Activated naive CD8-positive, alpha-beta T cell treated with anti-CD3 and anti-CD28 coated beads, Interleukin-2, amount 50 U/mL, for 24 hours (primary cell): ENCODE measurements at places on chromosomes 3 and 15.

- no peak for DNase-seq
These were observed 60.5 kb upstream of the KY start for GRCh38 chr3:134711284-134711683.

GRCh38 chr3:170868577-170869238 lies 1.3 kb downstream of the RPL22L1 start:
- peak; percentile 20 for DNase-seq

DNA sequence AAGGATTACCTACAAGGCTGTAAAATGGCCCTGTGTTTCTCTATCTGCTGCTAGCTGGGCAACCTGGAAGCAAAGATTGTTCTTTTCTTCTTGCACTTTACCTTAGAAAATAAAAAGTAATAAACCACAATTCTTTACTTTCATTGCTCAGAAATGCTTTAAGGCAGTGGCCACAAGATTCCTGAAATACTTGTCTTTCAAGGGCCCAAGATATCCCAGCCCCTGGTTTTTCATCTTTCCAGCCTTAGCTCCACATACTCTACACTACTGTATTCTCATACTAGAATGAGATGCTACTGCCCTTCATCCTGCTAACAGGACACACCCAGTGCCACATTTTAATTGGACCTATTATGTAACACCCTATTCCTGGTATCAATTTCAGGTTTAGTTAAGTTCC lies 78.9 kb downstream of the GTF2E1 start:
- DNase-seq, result no peak

- DNase-seq, result no peak
These were observed 1.1 kb upstream of the WWTR1 start for GRCh38 chr3:149658744-149659497.

DNA sequence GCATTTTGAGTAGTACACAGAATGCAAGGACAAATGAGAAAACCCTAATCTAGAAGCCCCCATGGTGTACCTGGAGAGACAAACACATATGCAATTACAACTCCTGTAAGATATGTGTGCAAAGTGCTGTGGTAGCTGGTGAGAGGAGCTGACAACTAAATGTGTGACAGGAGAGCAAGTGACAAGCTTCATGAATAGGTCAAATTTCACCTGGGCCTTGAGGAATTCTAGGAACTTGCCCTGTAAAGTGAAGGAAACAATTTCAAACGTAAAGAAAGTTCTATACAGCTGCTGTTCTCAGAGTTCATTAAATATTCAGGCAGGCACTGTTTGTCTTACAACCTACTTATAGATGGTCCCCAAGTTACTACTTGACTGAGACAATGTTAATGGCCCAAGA lies 437.0 kb downstream of the TUSC7 start:
- DNase-seq, result no peak

- no peak for DNase-seq
These were observed 22.8 kb downstream of the EHD4 start for GRCh38 chr15:41949401-41950126.

GRCh38 chr15:36501063-36501678 lies 78.3 kb upstream of the CDIN1 start:
- no peak for DNase-seq

DNA sequence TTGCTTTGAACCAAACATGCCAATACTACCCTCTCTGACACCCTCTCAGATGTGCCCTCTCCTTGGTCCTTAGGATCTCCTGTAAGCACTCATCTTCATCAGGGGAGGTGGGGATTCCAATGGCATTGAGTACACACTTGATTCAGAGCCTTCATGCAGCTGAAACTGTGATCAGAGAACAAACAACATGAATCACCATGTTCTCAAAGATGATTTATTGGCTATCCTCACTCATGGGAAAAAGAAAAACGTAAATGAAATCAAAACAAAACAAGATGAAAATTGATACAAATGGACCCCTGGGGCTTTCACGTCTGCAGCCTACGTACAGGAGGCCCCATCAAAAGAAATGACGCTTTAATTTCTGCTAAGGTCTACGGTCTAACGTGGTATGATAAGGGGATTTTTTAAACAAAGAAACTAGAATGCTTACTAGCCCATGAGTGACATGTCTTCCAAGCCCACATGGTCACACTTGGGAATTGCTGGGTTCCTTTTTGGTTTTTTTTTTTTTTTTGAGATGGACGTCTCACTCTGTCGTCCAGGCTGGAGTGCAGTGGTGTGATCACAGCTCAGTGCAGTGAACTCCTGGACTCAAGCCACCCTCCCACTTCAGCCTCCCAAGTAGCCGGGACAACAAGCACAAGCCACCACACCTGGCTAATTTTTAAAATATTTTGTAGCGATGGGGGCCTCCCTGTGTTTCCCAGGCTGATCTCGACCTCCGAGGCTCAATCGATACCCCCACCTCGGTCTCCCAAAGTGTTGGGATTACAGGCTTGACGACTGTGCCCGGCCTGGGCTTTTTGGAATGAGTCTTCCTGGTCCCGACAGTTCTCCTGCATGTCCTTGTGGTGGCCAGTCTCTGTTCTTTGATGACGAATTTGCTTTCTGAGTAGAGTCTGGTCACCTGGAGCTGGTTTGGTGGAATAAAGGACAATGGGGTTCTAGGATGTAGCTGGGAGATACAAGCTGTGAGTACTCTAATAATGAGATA lies 202.6 kb downstream of the XXYLT1 start:
- DNase-seq, result no peak

DNA sequence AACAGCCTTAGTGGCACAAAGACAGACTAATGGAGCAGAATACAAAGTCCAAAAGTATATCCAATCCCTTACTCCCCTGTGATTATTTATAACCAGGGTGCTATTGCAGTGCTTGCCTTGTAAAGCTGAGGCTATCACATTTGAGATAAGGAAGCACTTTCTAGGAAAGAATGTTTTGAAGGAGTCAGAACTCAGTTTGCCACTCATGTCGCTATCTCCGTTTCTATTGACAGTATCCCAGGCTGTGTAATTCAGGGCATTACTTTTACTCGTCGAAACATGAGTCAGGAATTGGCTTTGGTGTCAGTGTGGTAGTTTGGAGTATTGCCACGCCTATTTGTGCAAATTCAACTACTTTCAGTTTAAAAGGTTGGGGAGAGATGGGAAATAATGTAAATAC lies 78.4 kb downstream of the FBXL2 start:
- DNase-seq, result no peak

- DNase-seq, result peak; percentile 28
These were observed 2.6 kb downstream of the ISLR2 start for GRCh38 chr15:74132681-74133651.

DNA sequence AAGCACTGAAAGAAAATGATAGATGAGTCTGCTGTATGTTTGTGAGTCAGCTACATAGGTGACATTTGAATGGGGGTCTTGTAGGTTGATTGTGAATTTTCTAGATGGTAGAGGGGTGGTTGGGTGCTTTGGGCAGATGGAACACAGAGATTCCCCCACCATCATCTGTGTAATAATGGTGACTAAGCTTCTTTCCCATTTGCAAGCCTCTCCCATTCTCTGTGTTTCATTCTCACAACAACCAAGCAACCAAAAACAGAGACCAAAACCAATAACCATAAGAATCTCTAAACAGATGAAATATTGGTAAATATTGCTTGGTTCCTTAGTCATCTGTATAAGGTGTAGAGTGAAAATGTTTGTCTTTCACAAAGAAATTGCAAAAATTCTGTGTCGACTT lies 17.8 kb upstream of the UTS2B start:
- no peak for DNase-seq

GRCh38 chr15:62569460-62570404 lies 404.6 kb upstream of the C2CD4B start:
- no peak for DNase-seq

DNA sequence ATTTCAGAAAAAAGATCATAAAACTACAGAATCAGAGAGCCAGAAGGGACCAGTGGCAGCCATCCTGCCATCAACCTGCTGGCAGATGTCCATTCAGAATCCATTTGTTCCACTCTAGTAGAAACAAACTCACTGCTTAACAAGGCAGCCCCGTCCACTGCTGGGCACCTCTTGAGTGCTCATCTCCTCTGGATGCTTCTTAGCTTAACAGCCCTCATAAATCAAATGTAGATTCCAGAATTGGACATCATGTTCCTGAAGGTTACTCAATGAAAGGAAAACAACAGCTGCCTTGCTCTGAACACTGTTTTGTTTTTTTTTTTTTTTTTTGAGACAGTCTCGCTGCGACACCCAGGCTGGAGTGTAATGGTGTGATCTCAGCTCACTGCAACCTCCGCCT lies 37.3 kb downstream of the ABCC5 start:
- no peak for DNase-seq

DNA sequence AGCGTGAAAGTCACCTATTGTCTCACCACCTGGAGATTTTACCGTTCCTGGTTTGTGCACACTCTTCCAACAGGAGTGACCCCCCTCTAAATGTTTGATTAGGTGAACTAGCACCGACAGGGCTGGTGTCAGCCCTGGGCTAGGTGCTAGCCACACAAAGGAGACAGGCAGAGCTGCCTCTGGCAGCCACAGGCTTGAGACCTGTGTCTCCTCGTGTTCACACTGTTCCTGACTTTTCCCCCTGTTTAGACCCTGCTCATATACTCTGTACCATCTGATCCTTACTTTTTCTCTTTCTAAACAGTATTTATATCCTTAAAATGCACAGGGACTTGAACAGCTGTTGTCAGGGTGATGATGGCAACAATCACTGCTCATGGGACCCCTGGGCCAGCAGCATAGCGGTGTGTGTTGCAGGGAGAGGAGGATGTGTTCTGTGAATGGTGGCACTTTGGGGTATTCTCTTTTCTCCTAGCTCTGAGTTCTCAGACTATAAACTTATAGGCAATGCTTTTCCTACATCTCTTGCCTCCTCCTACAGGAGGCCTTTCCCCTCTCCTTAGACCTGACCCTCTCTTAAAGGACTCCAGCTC lies 5.5 kb downstream of the CD80 start:
- no peak for DNase-seq

- no peak for DNase-seq
These were observed 64.1 kb downstream of the CCR1 start for GRCh38 chr3:46143951-46144473.

GRCh38 chr3:171410186-171410585 lies 50.0 kb downstream of the TNIK start:
- DNase-seq, result no peak

- no peak for DNase-seq
These were observed 55.7 kb downstream of the GALK2 start for GRCh38 chr15:49225572-49226281.

DNA sequence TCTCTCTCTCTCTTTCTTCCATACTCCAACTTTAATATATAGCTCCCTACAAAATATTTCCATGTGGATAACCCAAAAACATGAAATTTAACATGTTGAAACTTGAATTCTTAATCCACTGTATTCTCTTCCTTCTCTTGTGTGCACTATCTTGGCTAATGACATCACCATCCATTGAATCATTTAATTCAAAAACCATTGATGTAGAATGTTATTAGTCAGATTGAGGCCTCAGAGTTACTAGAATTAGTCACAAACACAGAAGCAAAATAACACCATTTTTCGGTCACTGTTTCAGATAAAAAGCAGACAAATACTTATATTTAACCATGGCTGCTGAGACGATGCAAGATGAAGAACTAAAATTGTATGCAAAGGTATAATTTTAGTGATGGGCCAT lies 256.9 kb upstream of the LRRC3B start:
- no peak for DNase-seq

DNA sequence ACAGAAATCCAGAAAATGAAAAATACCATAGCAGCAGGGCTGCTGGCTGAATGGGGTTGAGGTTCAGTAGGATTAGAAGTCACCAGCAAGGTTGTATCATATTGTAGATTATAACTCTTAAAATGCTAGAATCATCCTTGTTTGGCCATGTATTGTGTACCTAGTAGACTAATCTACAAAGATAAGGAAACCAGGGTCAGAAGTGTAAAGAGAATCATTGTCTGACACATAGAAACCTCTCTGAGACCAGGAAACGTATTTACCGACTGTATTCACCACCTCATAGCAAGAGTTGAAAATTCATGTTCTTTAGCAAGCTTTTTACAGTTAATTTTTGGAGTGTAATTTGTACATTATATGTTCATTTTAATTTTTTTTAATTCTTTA lies 168.8 kb downstream of the ECT2 start:
- no peak for DNase-seq

- no peak for DNase-seq
These were observed 10.4 kb upstream of the C15orf39 start for GRCh38 chr15:75191235-75191634.

DNA sequence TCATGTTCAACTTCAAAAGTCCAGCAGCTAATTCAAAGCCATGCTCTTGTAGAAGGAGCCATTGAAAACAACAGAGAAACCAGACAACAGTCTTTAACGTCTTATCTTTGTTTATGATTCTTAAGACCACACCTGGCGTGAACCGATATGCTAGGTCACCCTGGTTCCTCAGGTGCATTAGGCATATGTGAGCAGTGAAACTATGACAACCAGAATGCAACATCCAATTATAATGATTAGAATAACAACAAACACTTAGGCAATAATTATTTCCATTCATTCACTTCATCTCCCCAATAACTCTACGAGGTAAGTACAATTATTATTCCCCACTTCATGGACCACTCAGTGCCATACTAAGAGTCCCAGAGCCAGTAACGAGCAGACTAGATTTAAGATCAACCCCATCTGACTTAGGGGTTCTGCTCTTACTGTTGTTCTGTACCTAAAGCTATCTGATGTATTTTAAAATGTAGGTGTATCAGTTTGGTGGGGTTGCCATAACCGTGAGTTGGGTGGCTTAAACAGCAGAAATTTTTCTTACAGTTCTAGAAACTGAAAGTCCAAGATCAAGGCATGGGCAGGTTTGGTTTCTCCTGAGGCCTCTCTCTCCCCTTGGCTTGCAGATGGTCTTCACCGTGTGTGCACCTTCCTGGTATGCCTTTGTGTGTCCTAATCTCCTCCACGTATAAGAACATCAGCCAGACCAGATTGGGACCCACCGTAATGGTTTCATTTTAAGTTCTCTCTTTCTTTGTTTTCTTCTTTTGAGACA lies 997.8 kb upstream of the CFAP20DC start:
- DNase-seq, result no peak

GRCh38 chr3:71066356-71066755 lies 517.2 kb downstream of the FOXP1 start:
- DNase-seq, result no peak

DNA sequence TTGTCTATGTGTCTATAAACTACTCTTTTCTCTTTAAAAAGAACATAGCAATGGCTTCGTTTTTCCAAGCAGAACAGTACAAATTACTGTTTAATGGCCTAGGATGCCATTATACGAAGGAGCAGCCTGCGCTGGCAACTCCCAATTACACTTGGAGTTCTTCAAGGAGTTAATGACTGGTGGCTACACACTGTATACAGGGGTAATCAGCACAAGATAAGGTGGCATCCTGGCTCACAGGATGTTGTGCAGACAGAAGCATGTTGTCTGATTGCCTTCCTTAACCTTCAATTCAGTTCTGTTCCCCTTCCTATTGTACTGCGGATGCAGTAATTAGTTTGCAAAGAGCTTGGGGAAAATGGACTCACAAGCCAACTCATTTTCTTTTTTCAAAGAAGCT lies 250.7 kb upstream of the ROBO2 start:
- DNase-seq, result no peak

DNA sequence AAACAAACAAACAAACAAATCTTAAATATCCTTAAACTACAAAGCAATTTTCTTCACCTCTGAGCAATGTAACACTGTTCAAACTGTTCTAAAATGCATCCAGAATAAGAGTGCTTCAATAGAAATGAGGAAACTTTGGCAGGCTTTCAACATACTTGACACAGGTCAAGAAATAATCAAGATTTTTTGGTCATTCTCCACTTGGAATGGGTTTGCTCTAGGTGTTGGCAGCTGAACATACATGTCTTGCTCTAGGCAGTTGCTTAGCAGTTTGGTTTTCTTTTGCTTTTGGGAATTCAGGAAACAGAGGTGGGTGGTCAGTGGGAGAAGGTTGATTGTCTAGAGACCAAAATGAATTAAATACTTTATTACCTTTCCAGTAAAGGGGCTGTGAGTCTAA lies 1.4 kb upstream of the LRRC3B start:
- no peak for DNase-seq
